ENCODE measurements at places on chromosomes 4 and X.

- DNase-seq: no peak
Measured at GRCh38 chr4:86449746-86450588, 90.1 kb upstream of the MAPK10 start.

- DNase-seq: no peak
Measured at GRCh38 chrX:17567821-17568220, 169.5 kb upstream of the SCML1 start.

GRCh38 chr4:169060391-169061091 lies 50.5 kb upstream of the CBR4 start:
- DNase-seq: no peak

DNA sequence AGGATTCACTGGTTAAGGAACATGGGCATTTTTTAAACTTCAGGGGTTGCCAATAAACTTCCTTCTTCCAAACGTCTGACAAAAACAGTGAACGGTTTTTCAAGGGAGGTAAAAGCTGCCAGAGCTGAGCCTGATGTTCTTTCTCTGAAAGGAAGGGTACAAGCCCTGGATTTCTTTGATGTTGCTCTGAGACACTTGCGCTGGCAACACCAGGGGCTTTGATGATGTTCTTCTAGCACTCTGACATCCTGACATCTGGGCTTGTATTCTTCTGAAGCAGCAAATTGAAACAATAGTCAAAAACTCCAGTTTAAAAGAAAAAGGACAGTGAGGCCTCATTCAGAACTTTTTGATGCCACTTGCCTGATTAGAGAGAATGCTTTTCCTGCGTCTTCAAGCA lies 11.8 kb downstream of the FTHL17 start:
- no peak for DNase-seq

GRCh38 chr4:67565284-67565683 lies 6.8 kb downstream of the STAP1 start:
- DNase-seq: no peak

- DNase-seq: no peak
Measured at GRCh38 chrX:108736509-108737479, at the start of gene IRS4. TSS of gene IRS4 (minus strand) at chrX:108736563.

DNA sequence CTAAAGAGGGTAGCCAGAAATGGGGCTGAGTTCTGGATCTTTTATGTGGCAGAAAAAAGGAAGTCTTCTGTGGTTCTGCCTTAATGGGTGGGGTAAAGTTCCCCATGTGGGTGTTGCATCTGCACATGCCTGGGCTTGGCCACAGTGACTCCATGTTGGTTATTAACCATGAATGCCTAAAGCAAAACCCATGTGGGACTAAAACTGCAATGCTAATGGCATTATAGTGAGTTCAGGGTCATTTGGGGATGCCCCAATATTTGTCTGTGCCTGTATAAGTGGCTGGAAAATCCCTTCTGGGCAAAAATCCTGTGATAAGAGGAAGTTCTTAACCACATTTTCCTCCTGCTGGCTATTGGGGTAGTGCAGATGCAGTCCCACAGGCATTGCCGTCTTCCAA lies 857.4 kb downstream of the FAT4 start:
- no peak for DNase-seq

DNA sequence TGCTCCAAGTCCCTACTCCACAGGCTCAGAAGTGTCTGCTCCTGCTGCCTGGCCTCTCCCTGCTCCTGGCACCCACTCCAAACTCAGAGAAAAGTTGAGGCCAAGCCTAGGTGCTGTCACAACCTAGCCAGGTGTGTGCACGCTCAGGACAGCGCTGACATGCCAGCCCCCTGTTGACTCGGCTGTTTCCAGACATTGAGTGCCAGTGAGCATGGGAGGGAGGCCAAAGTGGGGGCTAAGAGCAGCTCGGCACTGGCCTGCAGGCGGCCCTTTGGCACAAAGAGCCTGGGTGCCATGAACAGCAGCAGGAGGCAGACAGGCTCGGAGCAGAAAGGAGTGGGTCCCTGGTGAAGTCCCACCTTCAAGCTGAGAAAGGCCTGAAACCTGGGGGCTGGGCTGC lies 79.6 kb upstream of the DDX60 start:
- DNase-seq: no peak

DNA sequence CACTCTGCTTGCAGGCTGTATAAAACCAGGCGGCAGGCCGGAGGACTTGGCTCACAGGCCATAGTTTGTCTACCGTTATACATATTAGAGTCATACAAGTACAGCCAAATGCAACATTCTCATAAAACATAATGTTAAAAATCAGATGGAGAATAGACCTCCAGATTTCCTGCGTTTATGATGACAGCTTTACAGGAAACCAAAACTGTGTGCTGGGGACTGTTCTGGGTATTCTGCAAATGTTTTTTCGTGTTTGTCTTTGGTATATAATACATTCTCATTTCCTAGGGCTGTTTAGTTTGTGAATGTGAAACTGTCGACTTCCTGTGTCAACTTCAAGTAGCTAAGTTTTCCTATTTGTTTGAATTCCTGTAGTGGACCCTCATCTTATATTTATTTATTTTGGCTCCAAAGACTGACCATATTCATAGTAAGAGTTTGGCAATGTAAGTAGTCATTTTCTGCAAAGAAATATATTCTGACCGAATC lies 79.5 kb upstream of the FAM9C start:
- no peak for DNase-seq

- peak; percentile 25 for DNase-seq
Measured at GRCh38 chrX:80807992-80808735, 1.5 kb downstream of the BRWD3 start.

DNA sequence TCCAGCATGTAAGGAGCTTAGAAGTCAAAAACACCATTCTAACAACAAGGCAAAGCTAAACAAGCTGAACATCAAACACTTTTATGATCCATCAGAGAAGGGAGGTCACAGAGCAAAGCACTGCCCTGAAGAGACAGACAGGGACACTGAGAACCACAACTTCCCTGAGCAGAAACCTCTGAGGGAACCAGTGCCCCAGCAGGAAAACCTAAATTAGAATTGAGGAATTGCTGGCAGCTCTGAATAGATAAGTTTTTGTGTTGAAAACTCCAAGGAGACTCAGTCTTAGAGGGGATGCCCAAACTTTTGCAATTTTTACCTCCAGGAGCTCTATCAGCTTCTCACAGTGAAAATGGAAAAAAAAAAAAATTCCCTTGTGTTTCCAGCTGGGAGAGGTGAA lies 83.0 kb upstream of the MAPK10 start:
- no peak for DNase-seq

- no peak for DNase-seq
Measured at GRCh38 chrX:63809173-63809572, 24.2 kb upstream of the ARHGEF9 start.

DNA sequence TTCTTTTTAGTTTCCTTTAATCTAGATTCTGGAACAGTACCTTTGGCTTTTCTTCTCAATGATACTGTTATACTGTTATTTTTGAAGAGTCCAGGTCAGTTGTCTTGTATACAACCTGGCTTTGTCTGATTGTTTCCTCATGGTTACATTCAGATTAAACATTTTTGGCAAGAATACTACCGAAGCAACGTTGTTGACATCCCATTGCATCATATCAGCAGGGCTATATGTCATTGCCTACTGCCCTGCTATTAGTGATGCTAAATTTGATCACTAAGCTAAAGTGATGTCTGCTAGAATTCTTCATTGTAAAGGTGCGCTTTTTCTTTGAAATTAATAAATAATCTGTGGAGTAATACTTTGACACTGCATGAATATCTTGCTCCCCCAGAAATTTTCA lies 5.8 kb upstream of the ATP1B4 start:
- no peak for DNase-seq

- DNase-seq: no peak
Measured at GRCh38 chrX:103878466-103879122, 46.5 kb upstream of the RAB9B start.

DNA sequence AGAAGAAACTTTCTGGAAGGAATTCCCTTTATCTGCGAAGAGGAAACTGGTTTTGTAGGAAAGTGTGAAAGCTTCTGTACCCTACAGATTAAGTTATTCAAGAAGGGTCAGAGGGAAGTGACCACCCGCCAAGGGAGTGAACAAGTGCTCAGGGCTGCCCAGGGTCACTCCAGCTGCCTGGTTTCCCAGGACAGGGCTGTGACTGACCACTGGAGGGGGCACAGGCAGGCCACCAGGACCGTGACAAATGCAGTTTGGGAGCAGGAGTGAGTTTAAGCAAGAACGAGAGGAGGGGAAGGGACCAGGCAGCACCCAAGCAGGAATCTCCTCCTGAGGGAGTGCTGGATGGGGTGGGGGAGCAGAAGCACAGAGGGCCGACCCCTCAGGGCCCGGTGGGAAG lies 34.2 kb downstream of the ZFYVE28 start:
- no peak for DNase-seq

GRCh38 chr4:152064282-152064681 lies 303.5 kb upstream of the GATB start:
- no peak for DNase-seq

- no peak for DNase-seq
Measured at GRCh38 chr4:183499389-183499788, 5.5 kb upstream of the ING2 start.

- DNase-seq: no peak
Measured at GRCh38 chrX:108217876-108218275, 126.3 kb downstream of the ATG4A start.

GRCh38 chrX:13043938-13044337 lies 482 bp downstream of the FAM9C start:
- DNase-seq: no peak

- DNase-seq: no peak
Measured at GRCh38 chr4:139282065-139282720, 2.2 kb upstream of the MGARP start.

GRCh38 chrX:79266702-79267101 lies 100.4 kb downstream of the ITM2A start:
- DNase-seq: no peak

DNA sequence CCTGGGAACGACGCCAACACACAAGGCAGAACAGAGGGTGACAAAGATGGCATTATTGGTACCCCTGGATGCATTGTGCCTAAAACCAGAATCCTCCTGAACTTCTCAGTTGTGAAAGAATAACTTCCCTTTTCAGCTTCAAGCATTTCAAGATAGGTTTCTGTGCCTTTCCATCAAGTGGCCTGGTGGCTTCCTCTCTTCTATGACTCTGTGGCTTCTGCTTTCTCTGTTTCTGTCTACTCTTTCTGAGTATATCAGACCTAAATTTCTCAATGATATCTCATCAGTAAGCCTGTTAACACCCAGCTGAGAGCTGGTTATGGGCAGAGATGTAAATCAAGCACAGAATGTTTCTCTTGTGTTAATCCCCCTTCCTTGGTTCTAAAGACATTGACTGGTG lies 21.4 kb upstream of the FAM9B start:
- no peak for DNase-seq

DNA sequence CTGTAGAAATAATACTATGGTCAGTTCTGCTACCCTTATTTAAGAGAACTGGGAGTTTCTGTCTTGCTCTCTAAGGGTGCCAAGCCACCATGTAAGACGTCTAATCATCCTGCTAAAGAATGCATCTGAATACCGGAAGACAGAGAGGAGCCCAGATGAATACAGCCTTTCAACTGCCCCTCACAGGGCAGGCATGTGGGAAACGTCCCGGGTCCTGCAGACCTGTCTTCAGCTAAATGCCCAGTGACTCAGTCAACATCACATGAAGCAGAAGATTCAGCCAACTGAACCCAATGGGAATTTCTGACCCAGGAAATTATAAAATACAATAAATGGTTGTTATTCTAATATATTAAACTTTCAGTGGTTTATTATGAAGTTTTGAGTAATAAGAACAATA lies 2141.0 kb upstream of the AGA start:
- DNase-seq: no peak

DNA sequence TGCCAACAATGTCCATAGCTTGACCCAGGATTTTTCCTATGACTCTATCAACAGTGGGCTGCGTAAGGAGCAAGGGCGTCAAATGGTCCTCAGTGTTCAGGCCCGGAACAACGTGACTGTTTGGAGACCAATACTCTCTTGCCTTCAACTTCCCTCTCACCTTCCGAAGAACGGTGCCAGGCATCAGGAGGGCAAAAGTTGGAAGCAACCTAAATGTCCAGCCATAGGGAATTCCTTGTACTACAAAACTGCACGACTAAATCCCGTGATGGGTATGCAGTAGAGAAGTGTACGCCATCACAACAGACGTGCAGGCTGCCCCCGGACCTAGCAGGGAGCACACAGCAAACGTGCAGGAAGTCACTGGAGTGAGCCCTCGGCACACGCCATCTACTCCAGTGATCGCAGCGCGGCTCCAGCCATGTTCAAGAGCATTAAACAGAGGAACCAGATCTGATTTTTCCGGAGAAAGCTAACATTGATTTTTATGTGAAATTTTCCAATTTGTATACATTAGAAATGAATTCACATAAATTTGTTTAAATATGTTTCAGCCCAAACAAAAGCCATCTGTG lies 79.0 kb downstream of the JAKMIP1 start:
- no peak for DNase-seq

DNA sequence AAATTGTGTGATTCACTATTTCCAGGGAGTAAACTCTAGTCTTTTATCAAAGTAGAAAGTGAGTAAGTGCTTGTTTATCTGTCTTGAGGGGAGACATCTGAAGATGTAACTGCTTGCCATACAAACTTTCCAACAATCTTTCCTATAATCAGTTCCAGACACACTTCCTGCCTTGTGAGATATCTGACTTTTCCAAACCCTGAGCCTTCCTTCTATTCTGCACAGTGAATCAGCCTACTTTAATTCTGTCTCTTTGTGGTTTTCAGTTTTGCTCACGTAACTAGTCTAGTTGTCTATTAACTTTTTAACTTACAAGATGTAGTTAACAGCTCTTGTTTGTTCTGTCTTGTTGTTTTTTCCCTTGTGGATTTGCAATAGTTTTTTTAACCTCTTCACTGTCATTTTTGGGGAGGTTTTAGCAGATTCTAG lies 947.8 kb downstream of the C4orf33 start:
- no peak for DNase-seq

All from activated naive CD8-positive, alpha-beta T cell treated with anti-CD3 and anti-CD28 coated beads, Interleukin-2, amount 50 U/mL, for 16 hours (primary cell).